ENCODE measurements at places on chromosomes 1 and 21.

GRCh38 chr21:33801424-33802405 is 113.9 kb downstream of the ATP5PO start:
- no peak for DNase-seq

DNA sequence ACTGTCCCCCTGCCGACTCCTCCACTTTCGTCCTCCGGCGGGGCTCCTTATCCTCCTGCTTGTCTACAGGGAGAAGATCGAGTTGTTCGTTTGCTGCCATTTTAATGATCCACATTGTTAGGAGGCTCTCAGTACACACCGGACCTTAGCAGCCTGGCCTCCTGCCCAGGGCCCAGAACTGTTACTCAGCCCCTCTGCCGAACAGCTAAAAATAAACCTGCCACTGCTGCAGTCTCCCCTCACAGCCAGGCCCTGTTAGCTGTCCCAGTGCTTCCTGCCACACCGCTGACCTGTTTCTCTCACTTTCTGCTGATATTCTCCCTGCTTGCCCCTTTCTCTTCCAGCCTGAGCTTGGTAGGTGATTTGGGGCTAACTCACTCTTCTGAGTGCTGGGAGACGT is 8.3 kb downstream of the MAPKAPK2 start:
- DNase-seq: no peak

DNA sequence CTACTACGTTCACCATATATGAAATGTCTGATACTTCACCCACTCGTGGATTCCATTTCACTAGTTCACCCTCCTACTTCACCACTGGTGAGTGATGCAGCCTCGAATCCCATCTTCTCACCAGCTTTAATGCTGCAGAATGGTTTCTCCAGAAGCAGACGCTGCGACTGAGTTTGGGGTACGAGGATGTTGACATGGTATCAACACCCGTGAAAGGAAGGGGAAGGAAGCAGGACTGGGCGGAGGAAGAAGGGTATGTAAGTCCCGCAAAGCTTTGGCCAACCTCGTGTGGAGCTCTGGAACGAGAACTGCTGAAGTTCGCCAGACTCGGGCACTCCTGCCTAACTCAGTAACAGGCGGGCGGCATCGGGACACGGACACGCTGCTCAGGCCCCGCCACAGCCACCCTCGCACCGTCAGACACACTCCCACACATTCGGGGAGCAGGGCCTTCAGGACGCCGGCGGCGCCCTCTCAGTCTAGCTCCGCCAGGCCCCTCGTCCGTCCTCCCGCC is 833 bp upstream of the DIP2A start:
- peak; percentile 61 for DNase-seq

DNA sequence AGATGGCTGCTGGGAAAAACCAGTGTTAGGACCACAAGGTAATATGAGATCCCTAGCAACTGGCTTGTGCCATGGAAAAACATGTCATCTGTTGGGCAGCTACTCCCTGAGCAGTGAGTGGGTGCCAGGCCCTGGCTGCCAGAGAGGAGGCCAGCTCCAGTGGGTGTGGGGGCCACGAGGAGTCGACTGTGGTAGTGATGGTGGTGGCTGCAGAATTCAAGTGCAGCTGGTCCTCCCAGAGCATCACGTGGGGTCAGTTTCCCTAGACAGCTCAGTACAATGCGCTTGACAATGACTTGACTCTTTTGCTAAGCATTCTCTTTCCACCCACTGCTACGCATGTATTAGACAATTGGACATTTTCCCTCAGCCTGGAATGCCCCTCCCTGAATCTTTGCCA is 14.5 kb upstream of the CDC42 start:
- DNase-seq: no peak

GRCh38 chr1:185325413-185325812 is 8.4 kb upstream of the IVNS1ABP start:
- DNase-seq: no peak

DNA sequence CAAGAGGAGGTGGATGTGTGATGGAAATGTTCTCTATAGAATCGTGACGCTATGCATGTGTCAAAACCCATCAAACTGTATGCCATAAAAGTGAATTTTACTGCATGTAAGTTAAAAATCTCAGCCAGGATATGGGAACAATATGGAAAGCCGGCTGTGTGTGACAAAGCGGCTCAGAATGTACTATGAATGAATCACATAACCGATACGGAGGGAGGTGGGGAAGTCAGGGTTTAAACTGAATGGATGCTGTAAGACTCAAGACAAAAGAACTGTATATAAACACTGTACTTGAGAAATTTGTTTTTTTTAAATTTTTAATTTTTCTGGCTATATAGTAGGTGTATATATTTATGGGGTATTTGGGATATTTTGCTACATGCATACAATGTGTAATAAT is 111.6 kb upstream of the PDE4B start:
- DNase-seq: no peak

DNA sequence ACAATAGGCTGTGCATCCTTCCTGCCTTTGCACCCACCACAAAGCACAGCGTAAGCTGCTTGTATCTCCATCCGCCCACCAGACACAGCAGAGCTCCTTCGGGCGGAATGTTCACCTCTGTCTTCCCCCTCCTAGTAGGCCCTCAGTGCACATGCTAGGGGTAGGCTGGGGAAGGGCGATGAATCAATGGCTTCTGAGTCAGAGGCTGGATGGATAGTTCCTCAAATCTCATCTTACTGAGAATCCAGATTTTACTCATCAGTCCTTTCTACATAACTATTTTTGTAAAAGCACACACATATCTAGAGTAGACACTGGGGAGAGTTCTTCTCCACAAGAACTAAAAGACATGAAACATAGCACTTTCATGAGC is 73.8 kb downstream of the BCAR3 start:
- peak; percentile 47 for DNase-seq

GRCh38 chr1:7371926-7372325 is 399.2 kb upstream of the VAMP3 start:
- no peak for DNase-seq

DNA sequence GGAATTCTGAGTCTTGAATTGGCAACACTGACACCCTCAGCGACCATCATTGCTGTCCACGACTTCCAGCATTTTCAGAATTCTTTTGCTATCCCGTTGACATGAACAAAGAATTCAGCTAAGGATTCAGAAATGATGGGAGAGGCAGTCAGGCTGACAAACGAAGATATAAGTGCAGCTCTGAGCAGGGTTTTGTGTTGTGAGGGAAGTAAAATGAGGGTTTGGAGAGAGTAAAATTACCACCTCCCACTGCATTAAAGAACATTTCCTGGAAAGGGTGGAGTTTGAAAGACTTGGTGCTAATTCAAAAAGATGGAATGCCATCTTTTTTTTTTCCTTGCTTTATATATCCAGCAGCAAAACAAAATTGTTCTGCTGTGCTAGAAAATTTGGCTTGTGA is 4.9 kb upstream of the ELK4 start:
- no peak for DNase-seq

DNA sequence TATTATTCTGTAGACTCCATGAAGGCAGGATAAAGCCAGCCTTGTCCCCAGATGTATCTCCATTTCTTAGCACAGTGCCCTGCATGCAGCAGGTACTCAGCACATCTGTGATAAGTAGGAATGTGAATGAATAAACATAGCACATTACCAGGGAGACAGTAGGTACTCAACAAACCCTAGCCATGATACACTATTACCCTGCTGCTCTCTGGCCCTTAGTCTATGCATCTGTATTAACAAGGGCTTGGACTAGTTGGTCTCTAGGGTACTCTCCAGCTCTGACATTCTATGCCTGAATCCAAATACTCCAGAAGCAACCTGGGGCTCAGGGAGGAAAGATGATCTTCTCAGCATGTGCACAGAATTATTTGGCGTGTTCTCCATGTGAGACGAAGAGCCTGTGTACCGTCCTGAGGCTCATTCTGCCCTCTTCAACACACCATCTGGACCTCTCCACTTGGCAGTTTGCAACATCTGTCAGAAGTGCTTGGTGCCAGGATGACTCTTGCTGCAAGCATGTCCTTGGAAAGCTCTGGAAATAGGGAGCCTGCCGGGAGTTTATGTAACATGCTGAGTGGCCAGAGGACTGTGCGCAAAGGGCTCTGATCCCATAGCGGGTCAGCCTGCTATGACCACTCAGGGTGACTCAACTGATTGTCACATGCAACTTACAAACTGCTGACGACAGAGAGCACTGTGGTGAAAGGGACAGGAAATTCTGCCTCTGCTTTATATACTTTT is 228.2 kb upstream of the USP24 start:
- DNase-seq: no peak

- no peak for DNase-seq
Observed at GRCh38 chr1:31837451-31838158, 21.8 kb upstream of the SPOCD1 start.

DNA sequence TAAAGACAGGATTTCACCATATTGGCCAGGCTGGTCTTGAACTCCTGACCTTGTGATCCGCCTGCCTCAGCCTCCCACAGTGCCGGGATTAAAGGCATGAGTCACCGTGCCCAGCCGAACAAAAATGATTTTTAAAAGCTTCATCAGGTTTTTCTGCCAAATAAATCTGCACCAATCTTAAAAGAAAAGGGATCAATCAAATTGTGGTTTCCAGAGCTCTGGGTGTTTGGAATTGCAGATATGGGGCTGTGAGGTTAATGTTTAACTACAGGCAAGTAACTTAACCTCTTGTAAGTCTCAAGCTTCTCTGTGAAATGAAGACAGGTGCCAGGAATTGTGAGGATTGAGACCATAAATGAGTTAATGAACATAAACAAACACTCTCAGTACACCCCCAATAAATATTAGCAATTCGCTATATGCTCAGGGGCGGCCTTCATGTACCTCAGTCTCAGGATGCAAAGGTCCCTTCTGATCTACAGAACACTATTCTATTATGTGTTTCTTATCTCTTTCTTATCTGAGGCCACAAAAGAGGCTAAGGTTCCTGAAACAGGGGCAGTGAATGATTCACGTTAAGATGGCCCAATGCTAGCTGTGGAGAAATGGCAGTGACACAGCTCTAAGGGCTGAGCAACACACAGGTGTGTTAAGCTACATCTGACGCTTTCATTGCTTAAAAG is 7.1 kb upstream of the GNPAT start:
- no peak for DNase-seq

- no peak for DNase-seq
Observed at GRCh38 chr1:172238965-172239364, 181.5 kb upstream of the C1orf105 start.

DNA sequence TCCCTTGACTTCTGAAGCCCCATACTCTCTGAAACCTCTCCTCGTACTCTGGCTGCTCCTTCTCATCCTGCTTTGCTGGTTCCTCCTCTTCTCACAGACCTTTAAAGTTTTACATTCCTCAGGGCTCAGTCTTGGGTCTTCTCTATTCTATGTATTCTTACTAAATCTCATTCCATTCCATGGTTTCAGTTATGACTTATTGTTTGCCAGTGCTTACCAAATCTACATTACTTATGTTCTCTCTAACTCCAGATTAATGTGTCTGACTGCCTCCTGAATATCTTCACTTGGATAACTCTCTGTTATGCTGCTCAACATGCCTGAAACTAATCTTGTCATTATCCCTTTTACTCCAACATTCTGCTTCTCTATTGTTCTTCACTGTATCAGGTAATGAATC is 5.4 kb upstream of the SLC35D1 start:
- DNase-seq: no peak

GRCh38 chr1:51960262-51960661 is 30.2 kb downstream of the RAB3B start:
- no peak for DNase-seq

GRCh38 chr1:79693441-79694114 is 687.0 kb upstream of the ADGRL4 start:
- no peak for DNase-seq

GRCh38 chr1:45914836-45915235 is 111.4 kb downstream of the MAST2 start:
- DNase-seq: no peak

DNA sequence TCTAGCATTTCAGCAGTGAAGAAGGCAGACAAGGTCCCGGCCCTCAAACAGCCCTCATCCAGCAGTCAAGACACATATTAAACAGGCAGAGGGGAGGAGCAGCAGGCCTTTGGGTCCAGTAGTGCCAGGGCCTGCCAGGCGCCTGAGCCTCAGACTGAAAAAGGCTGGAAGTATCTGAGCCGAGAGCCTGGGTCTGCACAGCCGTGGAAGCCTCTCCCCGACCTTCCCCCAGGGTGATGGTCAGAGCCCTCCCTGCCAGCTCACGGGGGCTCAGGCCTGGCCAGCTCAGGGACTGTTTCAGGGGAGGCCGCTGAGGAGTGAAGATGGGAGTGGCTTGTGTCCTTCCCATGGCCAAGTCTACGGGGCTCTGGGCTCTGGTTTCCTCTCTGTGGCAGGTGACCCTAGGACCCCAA is 565.2 kb downstream of the PTPRU start:
- no peak for DNase-seq

GRCh38 chr1:240663169-240663879 is 51.4 kb upstream of the GREM2 start:
- no peak for DNase-seq

DNA sequence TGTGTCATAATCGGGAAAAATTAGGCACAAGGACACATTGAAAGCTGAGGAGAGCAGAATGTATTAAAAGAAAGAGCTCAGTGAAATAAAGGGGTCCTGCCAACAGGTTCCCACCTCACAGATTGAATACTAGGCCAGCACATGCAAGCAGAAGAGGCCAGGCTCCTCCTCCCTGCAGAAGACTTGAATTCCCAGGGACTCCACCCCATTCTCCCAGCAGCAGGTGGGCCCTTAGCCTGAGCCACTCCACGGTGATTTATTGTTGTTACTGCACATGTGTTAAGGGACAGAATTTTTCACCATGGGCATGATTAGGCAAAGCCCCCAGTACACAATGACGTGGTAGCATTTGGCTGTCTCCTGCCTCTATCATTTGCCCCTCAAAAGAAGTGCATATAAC is 1844.7 kb downstream of the NCAM2 start:
- no peak for DNase-seq

- no peak for DNase-seq
Observed at GRCh38 chr1:58864654-58865053, 80.8 kb upstream of the JUN start.

DNA sequence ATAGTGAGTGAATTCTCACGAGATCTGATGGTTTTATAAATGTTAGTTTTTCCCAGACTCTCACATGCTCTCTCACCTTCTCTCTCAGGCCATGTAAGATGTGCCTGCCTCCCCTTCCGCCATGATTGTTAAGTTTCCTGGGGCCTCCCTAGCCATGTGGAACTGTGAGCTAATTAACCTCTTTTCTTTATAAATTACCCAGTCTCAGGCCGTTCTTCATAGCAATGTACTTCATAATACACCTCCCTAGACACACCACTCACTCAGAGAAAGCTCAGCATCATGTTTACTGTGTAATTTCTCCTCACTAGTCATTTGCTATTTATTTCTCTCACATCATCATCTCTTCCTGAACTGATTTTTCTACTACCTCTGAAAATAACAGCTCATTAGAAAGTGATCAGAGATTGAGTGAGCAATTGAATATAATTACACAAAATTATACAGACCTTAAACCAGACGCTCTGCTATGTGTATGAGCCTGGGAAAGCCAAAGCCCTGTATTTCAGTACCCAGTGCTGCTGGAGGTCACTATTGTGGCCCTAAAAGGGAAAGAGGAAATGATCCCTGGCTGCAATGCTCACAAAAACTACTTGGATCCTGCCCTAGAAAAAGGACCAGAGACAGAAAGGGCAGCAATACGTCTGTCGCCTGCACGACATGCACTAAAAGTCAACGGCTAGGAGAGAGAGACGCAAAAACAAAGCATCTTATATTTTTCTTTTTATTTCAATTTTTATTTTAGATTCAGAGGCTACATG is 284.5 kb downstream of the DSCAM start:
- DNase-seq: no peak

- no peak for DNase-seq
Observed at GRCh38 chr1:172778456-172779455, 119.9 kb downstream of the FASLG start.
